ENCODE measurements at places on chromosomes 6 and 20.
A peak's percentile ranks its signal among the peaks of the same experiment; 100 is the strongest.

GRCh38 chr20:51221791-51222408 is 199.0 kb upstream of the KCNG1 start:
- H3K4me3 ChIP-seq, result no peak overlapping the region
- no peaks in the 10 kb centered on the region for H3K36me3 ChIP-seq
- H3K27me3 ChIP-seq, result peaks cover 36% of the 10 kb centered on the region
- no peak overlapping the region for H3K27ac ChIP-seq

DNA sequence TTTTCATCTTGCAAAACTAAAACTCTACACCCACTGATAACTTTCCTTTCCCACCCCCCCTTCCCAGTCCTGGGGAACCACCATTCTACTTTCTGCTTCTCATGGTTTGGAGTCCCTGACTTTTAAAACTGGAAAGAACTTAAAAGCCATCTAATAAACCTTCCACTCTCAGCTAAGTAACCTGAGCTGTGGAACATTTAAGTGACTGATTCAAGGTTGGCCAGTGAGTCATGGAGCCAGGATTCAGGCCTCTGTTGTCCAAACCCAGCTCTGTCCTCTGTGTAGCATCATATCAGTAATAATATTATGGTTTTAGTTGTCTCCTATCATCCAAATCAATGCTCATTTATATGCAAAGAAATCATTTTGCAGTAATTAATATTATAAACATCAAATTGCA is 176.0 kb upstream of the NT5E start:
- DNase-seq, result no peak
- no peaks in the 10 kb centered on the region for H3K4me1 ChIP-seq
- no peak overlapping the region for H3K27ac ChIP-seq
- H3K27me3 ChIP-seq, result no peaks in the 10 kb centered on the region
- H3K36me3 ChIP-seq, result no peaks in the 10 kb centered on the region

DNA sequence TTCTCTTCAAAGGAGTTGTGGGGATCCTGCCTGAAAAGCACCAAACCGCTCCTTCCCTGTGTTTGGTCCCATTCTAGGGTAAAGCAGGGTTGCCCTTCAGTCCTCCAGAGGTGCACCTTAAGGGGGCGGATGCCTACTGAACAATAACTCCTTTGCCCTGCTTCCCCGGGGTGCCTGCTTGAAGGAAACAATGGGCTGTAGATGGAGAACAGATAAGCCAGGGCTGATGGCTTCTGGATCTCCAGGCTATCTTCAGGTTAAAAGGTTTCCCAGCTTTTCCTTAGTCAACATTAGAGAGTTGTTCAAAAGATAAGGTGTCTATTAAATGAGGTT is 5.4 kb upstream of the PRDM1 start:
- no peak overlapping the region for H3K4me3 ChIP-seq
- H3K36me3 ChIP-seq, result no peaks in the 10 kb centered on the region
- no peak for DNase-seq
- H3K4me1 ChIP-seq, result no peaks in the 10 kb centered on the region

- no peak for DNase-seq
- no peaks in the 10 kb centered on the region for H3K27me3 ChIP-seq
- H3K4me3 ChIP-seq, result no peak overlapping the region
- H3K4me1 ChIP-seq, result no peaks in the 10 kb centered on the region
Observed at GRCh38 chr6:20325641-20326421, 75.8 kb upstream of the E2F3 start.

- no peaks in the 10 kb centered on the region for H3K36me3 ChIP-seq
- DNase-seq, result no peak
- H3K27me3 ChIP-seq, result no peaks in the 10 kb centered on the region
- no peaks in the 10 kb centered on the region for H3K4me1 ChIP-seq
Observed at GRCh38 chr20:39083761-39084160, 121.6 kb downstream of the DHX35 start.

GRCh38 chr20:62990306-62990825 is 16.4 kb downstream of the BHLHE23 start:
- H3K4me1 ChIP-seq, result no peaks in the 10 kb centered on the region
- DNase-seq, result no peak
- H3K27me3 ChIP-seq, result no peaks in the 10 kb centered on the region
- no peak overlapping the region for H3K27ac ChIP-seq
- H3K36me3 ChIP-seq, result no peaks in the 10 kb centered on the region
- H3K4me3 ChIP-seq, result no peak overlapping the region

DNA sequence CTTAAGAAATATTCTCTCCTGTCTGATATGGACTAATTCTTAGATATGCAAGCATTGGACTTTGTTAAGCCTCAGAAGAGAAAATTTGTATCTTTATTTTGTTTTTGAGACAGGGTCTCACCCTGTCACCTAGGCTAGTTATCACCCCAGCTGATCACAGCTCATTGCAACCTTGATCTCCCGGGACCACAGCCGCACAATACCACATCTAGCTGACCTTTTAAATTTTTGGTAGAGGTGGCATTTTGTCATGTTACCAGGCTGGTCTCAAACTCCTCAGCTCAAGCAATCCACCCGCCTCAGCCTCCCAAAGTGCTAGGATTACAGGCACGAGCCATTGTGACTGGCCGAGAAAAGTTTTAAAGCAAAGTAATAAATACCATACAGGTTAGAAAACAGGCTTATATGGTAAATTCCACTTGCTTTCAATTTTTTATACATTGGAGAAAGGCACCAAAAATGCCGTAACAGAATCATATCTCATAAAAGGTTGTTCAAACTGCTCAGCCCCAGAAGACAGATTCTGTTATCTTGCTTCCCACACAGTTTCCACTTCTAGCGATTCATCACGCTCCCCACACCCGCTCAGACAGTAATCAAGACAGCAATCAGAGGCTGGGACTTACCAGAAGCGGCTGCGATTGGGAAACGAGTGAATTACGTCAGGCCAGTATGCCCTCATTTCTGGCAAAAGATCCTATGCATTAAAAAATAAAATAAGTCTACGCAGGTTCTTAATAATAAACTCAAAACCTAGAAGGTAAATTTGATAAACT is 13.8 kb downstream of the RNASET2 start:
- peaks cover 39% of the 10 kb centered on the region for H3K36me3 ChIP-seq
- DNase-seq, result no peak
- no peaks in the 10 kb centered on the region for H3K4me1 ChIP-seq
- H3K4me3 ChIP-seq, result no peak overlapping the region
- H3K27ac ChIP-seq, result no peak overlapping the region
- no peaks in the 10 kb centered on the region for H3K27me3 ChIP-seq

DNA sequence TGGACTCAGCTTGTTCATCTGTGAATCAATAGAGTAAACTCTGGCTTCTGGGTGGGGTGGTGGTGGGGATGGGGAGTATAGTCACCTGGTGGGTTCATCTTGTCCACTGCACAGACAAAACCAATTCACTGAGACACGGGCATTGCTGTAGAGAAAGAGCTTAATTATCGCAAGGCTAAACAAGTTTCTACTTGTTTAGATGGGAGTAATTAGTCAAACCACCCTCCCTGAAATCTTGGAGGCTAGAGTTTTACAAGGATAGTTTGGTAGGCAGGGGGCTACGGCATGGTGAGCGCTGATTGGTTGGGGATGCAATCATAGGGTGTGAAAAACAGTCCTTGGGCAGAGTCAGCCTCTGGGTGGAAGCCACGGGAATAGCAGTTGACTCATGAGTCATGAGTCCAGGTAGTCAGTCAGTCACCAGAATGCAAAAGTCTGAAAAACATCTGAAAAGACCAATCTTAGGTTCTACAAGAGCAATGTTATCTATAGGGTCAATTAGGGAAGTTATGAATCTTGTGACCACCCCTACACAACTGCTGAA is 77.8 kb downstream of the STMND1 start:
- no peak overlapping the region for H3K27ac ChIP-seq
- H3K36me3 ChIP-seq, result no peaks in the 10 kb centered on the region

DNA sequence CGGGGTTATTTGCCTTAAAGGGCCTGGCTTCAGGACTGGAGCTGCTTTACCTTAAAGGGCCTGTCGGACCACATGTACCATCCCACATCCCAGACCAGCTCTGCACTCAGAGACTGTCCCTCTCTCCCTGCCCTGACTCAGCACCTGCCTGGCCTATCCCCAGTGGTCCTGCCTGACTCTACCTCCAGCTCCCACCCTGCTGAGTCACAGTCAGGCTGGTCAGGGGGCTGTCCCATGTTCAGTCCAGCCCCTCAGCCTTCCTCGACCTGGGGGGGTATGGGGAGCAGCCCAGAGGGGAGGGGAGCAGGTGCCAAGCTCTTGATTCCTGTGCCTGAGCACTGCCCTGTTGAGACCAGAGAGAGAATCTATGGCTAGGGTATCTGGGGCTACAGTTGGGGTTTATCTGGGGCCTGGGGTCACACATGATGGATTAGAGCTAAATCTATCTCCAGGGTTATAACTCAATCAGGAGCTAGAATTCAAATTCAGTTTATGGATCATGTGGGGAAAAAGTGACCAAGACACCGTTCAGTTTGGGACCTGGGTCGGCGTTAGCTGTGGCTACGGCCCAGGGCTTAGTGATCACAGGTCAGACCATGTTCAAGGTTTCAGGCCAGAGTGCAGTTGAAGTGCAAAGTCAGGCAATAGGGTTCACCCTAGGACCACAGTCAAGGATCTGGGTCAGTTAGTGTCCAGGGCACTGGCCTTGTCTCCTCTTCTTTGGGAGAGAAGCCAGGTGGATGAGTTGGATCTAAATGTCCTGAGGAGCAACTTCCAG is 9.4 kb upstream of the TRIB3 start:
- H3K27me3 ChIP-seq, result no peaks in the 10 kb centered on the region
- H3K36me3 ChIP-seq, result no peaks in the 10 kb centered on the region
- H3K4me1 ChIP-seq, result peaks cover 3% of the 10 kb centered on the region
- no peak overlapping the region for H3K4me3 ChIP-seq
- no peak overlapping the region for H3K27ac ChIP-seq

DNA sequence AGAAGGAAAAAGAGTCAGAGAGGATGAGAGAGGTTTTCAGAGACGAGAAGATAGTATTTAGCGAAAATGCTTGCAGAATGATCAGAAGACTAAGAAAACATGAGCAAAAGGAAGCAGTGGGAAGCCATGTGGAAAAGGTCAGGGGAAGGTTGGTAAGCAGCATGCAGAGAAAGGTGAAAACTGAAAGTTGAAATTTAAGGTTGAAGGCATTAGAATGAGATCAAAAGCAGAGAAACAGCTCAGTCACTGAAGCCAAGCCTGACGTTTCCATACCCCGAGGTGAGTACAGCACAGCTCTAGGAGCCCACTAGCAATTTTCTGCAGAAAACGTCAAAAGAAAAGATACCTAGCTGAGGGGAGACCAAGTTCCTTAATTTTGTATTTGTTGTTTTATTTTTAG is 19.1 kb upstream of the TFB1M start:
- H3K4me1 ChIP-seq, result no peaks in the 10 kb centered on the region
- no peaks in the 10 kb centered on the region for H3K36me3 ChIP-seq
- no peak overlapping the region for H3K27ac ChIP-seq
- H3K27me3 ChIP-seq, result no peaks in the 10 kb centered on the region
- DNase-seq, result no peak
- H3K4me3 ChIP-seq, result no peak overlapping the region

- H3K4me1 ChIP-seq, result peaks cover 12% of the 10 kb centered on the region
- H3K4me3 ChIP-seq, result no peak overlapping the region
- H3K27ac ChIP-seq, result no peak overlapping the region
Observed at GRCh38 chr6:143136647-143137046, 76.0 kb downstream of the AIG1 start.

GRCh38 chr20:43388268-43389002 is 69.3 kb upstream of the SRSF6 start:
- no peaks in the 10 kb centered on the region for H3K27me3 ChIP-seq
- H3K36me3 ChIP-seq, result no peaks in the 10 kb centered on the region

DNA sequence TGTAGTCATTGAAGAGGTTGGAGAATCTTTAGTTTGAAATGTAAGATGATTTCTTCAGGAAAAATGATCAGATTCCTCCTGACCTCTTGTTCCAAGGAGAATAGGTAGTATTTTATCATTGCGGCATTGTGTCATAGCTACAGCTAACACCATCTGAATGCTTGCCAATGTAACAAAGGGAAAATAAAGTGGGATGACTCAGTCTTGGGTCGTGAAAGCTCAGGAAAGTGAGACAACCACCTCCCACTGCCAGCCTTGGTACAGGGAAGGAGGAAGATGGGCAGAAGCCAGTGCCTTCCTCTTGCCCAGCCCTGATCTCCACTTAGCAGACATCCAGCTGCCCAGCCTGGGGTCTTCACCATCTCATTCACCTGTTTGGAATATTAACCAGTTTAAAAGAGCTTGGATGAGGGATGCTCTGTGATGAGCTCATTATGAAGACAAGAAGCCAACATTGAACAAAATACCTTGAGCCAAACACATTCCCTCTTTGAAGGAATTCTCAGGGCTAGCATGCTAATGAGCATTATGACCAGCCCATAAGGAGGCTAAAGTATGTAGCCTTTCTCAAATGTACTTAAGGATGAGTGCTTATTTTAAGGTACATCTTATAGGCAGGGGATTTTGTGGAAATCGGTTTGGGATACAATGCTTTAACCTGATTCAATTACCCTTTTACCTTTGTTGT is 40.0 kb upstream of the APCDD1L start:
- H3K4me3 ChIP-seq, result no peak overlapping the region
- peak; percentile 37 for DNase-seq

DNA sequence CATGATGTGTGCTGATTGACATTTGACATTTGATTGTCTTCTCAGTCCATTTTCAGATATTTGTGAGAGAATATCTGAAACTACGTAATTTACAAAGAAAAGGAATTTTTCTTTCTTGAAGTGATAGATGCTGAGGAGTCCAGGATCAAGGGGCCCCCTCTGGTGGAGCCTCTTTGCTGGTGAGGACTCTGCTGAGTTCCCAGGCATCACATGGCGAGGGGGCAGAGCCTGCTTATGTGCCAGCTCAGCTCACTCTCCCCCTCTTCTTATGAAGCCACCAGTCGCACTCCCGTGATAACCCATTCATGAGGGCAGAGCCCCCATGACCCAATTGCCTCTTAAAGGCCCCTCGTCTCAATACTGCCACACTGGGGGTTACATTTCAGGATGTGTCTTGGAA is 91.3 kb downstream of the RPP40 start:
- no peak for DNase-seq
- H3K27ac ChIP-seq, result no peak overlapping the region
- no peaks in the 10 kb centered on the region for H3K27me3 ChIP-seq
- no peak overlapping the region for H3K4me3 ChIP-seq
- H3K4me1 ChIP-seq, result peaks cover 13% of the 10 kb centered on the region

- no peaks in the 10 kb centered on the region for H3K4me1 ChIP-seq
- H3K36me3 ChIP-seq, result no peaks in the 10 kb centered on the region
- no peak for DNase-seq
- no peak overlapping the region for H3K27ac ChIP-seq
Observed at GRCh38 chr6:81816380-81816779, 63.9 kb upstream of the TENT5A start.

DNA sequence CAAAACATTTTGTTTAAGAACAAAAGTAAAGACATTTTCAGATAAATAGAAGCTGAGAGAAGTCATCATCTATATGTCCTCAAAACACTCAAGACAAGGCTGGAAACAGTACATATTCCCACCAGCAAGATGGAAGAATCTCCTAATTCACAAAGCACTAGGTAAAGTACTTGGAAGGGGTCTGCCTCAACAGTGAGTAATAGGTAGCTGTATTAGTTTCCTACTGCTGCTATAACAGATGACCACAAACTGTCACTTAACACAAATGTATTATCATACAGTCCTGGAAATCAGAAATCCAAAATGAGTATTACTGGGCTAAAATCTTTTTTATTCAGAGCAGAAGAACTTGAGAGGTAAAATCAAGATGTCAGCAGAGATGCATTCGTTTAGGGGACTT is 40.6 kb downstream of the ZKSCAN8 start:
- H3K4me3 ChIP-seq, result no peak overlapping the region
- H3K27me3 ChIP-seq, result peaks cover 4% of the 10 kb centered on the region
- no peak for DNase-seq
- H3K4me1 ChIP-seq, result no peaks in the 10 kb centered on the region

- DNase-seq, result no peak
- H3K4me3 ChIP-seq, result no peak overlapping the region
- H3K27me3 ChIP-seq, result no peaks in the 10 kb centered on the region
- no peaks in the 10 kb centered on the region for H3K36me3 ChIP-seq
Observed at GRCh38 chr6:151324488-151324825, 66.9 kb downstream of the ZBTB2 start.

- H3K27me3 ChIP-seq, result no peaks in the 10 kb centered on the region
- DNase-seq, result no peak
- no peaks in the 10 kb centered on the region for H3K36me3 ChIP-seq
Observed at GRCh38 chr6:129866256-129866655, 5.1 kb upstream of the TMEM244 start.

Data from sigmoid colon (tissue), 7 donors.